NCI-H2171 treated with DMSO at 0.1 percent for 48 hours (cell line): ENCODE measurements at places on chromosomes 6 and 20.

DNA sequence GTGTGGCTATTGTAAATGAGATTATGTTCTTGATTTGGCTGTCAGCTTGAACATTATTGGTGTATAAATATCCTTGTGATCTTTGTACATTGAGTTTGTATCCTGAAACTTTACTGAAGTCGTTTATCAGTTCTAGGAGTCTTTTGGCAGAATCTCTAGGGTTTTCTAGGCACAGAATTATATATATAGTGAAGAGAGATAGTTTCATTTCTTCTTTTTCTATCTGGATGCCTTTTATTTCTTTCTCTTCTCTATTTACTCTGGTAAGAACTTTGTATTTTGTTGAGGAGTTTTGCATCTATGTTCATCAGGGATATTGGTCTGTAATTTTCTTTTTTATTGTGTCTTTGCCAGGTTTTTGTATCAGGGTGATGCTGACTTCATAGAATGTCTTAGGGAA lies 589.2 kb upstream of the MAN1A1 start:
- no peak for DNase-seq

GRCh38 chr6:157069585-157069984 lies 253.7 kb downstream of the TMEM242 start:
- no peak for DNase-seq

DNA sequence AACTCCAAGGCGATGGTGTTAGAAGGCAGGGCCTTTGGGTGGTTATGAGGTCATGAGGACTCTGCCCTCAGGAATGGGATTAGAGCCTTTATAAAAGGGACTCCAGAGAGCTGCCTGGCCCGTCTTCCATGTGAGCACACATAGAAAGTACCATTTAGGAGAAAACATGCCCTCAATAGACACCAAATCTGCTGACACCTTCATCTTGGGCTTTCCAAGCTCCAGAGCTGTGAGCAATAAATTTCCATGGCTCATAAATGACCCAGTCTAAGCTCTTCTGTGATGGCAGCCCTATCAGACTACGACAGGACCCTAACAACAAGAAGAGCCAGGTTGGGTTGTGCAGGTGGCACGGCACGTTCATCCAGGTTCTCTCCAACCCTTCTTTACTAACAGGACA lies 189.5 kb downstream of the CDH4 start:
- DNase-seq: no peak

DNA sequence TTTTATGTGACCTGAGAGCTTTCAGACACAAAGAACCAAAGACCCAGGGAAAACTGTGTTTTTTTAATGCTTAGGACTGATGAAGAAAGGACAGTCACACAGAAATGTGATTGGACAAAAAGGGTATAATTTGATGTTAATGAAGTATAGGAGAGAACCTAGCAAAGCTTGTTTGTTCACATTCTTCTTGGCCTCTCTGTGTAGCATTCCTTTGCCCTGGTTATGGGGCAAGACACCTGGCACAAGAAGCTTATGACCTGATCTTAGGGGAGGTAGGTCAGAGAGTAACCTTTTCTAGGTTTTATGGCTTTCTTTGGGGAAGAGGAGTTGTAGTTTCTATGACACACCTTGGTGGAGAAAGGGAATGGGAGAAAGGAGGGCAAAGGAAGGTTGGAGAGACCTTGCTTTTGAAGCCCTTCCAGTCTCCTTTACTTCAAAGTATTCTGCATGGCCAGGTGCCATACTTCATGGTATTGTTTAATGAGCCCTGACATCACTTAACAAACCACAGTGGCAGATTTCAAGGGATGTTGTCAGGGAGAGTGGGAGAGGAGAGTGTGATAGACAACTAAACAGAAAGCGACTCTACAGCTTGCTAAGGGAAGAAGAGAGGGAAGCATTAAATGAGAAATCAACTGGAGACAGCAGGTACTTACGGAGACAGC lies 701.8 kb upstream of the FLRT3 start:
- peak; percentile 29 for DNase-seq

GRCh38 chr6:120279466-120280167 lies 930.1 kb upstream of the MAN1A1 start:
- DNase-seq: no peak

DNA sequence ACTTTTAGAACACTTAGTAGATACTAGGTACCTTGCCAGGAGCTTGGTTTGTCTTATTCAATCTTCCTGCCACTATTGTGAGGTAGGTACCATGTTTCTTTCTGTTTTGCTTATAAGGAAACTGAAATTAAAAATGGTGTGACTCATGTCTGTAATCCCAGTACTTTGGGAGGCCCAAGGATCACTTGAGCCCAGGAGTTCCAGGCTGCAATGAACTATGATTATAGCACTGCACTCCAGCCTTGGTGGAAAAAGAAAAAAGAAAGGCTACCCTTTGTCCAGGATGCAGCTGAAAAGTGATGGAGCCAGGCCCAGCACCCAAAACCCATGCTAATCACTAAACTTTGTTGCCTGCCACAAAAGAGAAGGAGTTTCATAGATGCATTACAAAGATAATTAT lies 34.1 kb upstream of the LAMA4 start:
- DNase-seq: no peak

DNA sequence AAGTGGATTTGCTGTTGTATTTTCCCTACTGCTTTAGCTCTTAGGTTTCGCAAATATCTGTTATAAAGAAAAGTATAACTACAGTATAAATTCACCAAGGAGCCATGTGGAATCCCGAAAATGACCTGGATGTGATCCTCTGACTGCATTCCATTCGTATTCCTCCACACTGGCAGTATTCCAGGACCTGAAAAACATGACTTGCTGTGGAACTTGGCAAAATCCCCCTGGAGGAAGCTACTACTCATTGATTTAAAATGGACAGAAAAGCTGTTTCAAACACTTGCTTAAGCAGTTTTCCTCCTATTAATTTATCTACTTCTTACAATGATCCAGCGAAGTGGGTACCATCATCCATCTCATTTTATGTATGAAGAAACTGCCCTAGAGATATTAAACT lies 13.3 kb upstream of the ENPP5 start:
- DNase-seq: no peak

DNA sequence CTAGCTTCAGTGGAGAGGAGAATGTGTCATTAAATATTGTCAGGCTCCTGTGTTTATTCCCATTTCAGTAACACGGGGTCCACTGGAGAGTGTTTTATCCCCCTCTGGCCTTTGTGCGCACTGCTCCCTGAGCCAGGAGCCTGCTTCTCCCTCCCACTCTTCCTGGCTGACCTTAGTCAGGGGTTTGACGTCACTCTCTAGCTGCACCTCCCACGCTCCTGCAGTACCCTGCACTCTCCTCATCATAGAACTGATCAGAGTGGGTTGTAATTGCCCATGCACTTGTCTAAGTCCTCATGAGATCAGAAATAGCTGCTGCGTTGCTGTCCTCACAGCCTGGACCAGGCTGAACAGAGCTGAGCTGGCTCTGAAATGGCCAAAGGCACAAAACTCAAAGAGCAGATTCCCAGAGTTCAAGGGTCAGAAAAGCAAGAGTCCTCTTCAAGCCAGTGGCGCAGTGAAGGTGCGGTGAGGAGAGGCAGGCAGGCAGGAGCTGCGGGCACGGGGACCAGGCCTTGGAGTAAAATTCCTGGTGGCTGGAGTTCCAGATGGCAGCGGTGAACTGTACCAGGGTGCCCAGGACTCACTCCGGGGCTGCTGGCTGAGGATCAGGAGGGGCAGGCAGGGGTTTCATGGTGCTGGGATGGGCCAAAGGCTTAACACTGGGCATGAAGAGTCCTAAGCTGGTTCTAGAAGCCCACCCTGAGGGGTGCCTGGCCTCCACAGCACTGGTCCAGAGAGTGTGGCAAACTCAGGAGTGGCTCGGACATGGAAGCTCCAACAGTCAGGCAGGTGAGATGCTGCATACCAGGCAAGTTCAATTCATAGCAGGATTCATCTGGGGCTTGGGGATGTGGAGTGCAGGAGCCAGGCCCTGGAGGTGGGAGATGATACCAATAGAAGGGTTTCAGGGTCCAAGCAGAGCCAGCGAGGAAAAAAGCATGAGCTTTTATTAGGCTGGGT lies 170.9 kb downstream of the SCP2D1 start:
- DNase-seq: no peak

- DNase-seq: no peak
Measured at GRCh38 chr6:122692807-122693580, 82.8 kb downstream of the PKIB start.

DNA sequence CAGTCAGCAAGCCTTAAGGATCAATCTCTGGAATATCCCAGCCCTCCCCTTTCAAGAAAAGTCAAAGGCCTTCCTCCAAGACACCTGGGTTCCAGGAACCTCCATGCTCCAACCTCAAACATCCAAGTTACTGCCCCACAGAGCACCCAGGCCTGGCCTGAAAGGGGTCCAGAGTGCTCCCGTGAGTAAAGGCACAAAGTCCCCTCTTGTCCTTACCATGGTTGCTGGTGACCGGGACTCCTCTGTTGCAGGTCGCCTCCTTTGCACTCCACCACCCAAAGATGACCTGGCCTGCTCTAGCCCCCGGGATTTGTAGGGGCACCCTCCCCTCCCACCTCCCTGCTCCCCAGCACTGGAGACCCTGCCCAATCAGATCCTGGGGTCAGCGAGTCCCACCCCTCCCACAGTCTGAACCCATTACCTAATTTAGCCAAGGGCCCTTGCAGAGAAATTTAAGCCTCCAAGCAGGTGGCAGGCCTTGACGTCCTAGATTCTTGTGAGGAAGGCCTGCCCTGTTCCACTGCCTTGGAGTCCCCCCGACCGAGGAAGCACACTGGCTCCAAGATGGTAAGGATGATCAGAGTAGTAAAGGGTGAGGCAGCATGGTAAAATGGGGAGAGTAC lies at the start of gene TNNC2:
TNNC2 (minus strand) TSS at position 283 of the 623 bp plus-strand sequence; CDS start at position 219, 64 bp downstream.
- DNase-seq: no peak

DNA sequence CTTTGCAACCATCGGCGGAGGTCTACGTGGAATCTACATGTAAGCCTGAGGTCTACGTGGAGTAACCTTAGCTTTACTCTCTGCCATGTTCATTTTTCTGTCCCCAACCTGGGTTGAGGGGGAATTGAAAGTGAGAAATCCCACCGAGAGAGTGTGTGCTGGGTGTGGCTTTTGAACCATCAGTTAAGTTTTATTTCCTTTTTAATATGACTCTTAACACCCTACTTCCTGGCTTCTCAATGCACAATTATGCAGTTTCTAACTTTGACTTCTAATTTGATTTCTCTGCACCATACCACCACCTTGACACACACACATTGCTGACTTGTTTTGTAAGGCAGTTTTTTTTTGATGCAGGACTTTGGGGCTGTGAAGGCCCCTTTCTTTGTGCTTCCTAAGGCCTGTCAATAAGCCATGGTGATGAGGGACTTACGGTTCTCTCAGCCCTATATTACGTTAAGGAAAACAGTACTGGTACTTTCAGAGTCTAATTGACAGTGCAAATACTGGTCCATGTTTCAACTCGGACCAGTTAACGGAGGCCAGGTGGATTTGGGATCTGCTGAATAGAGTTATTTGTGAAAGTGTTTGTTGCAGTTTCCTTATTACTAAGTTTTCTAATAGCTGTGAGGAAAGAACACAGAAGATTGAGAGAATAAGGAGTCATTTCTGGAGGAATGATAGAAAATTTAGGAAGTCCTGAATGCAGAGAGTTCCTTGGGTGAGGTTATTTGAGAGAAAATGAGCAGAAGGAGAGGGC lies 206.5 kb downstream of the JARID2 start:
- DNase-seq: no peak

GRCh38 chr20:56111961-56112730 lies 106.8 kb upstream of the CBLN4 start:
- DNase-seq: no peak

DNA sequence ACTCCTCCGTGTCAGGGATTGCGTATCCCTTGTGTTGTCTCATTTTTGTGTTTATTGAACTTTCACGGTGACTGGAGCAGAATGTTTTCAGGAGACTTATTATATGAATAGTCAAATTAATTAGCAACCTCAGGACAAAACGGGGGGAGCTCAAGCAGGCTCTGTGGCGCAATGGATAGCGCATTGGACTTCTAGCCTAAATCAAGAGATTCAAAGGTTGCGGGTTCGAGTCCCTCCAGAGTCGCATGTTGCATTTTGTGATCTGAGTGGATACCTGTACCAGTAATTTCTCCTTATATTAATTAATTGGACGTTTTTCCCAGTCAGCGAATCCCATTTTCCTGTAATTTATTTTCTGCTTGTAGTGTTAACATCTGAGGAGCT lies 89.1 kb upstream of the ZNF184 start:
- DNase-seq: no peak
